ENCODE measurements at places on chromosomes 11 and 22. TPM values are rescaled to one million over a fixed set of nuclear protein-coding genes. Genes with fewer than 3 reads are reported as not detected.

The DKK3 gene
- total RNA-seq, result 222 TPM

The TH gene
- 0.99 TPM for total RNA-seq

The OR52A1 gene
- total RNA-seq, result not detected

The CBX7 gene
- total RNA-seq, result 0.21 TPM

The ADAMTS15 gene
- total RNA-seq, result 8.0 TPM

The SELENOO gene
- 54.4 TPM for total RNA-seq

The AGBL2 gene
- 1.4 TPM for total RNA-seq

The NCAM1 gene
- total RNA-seq, result not detected

The TTC36 gene
- 0.71 TPM for total RNA-seq

The MS4A4A gene
- total RNA-seq, result not detected
